ENCODE measurements at places on chromosomes 2 and 18. TPM values are rescaled to one million over a fixed set of nuclear protein-coding genes. Genes with fewer than 3 reads are reported as not detected.

- no peak for DNase-seq
These were observed 228.5 kb downstream of the GLI2 start for GRCh38 chr2:120963997-120964705.

GRCh38 chr2:9548506-9548905 is 7.1 kb downstream of the ADAM17 start:
- no peak for DNase-seq

DNA sequence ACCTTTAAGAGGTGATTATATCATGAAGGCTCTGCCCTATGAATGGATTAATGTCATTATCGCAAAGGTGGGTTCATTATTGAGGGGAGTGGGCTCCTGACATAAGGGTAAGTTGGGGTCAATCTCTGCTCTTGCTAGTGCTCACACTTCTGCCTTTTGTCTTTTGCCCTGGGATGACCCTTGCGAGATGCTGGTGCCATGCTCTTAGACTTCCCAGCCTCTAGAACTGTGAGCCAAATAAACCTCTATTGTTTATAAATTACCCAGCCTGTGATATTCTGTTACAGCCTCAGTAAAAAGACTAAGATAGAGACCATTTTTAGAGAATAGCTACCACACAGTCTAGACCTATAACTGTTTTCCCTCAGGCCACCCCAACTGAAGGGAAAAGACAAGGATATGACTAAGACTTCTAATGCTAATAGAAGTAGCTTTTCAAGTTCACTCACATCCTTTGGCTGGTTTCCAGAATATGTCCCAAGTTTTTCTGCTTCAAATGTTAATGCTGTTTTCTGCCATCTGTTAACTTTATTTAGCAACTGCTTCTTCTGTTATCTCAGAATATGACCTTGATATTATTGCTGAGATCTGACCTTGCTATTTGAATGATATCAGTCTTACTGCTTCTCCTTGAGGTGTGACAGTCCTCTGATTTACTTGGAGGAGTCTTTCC is 65.1 kb upstream of the STAM2 start:
- DNase-seq: peak; percentile 90

DNA sequence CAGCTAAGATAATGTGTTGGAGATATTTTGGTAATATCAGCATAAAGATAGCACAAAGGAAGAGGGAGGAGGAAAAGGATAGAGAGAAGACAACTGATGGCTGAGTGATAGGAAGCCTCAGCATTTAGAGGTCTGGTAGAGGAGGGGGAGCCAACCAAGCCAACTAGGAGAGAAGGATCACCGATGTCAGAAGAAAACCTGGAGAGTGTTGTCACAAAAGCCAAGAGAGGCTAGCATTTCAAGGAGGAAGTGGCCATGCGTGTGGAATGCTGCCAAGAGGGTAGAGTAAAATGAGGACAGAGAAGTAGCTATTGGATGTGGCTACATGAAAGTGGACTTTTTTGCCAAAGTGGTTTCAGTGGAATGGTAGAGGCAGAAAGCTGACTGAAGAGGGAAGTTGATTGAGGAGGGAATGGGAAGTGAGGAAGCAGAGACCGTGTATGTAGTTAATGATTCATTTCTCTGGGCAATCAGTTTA is 34.3 kb downstream of the LCLAT1 start:
- DNase-seq: no peak

GRCh38 chr2:105809097-105809473 is 64.4 kb downstream of the NCK2 start:
- no peak for DNase-seq

Gene C2orf78
- total RNA-seq: not detected

Gene BABAM2
- 17.8 TPM for total RNA-seq

- no peak for DNase-seq
These were observed 698.1 kb upstream of the CDH2 start for GRCh38 chr18:28875059-28875458.

- DNase-seq: no peak
These were observed 7.0 kb upstream of the SCTR start for GRCh38 chr2:119531292-119531691.

Gene ANKRD62
- not detected for total RNA-seq

Gene RGPD3
- total RNA-seq: 0.51 TPM

DNA sequence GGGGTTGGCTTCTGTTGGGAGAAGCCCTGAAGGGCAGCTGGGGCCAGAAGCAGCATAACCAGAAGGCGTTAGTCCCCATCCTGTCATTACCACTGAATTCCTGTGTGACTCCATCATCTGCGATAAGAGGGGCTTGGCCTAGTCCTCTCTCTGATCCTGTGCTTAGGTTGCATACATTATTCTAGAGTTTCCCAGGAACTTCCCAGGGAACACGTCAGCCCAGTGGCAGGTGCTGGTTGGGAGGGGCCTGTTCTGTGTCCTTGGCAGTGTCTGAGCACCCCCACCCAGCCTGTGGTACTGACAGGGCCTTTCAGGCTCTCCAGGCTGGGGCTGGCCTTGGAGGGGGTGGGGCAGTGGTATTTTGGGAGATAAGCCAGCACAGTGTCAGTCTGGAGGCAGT is 4.5 kb upstream of the TOGARAM2 start:
- no peak for DNase-seq

DNA sequence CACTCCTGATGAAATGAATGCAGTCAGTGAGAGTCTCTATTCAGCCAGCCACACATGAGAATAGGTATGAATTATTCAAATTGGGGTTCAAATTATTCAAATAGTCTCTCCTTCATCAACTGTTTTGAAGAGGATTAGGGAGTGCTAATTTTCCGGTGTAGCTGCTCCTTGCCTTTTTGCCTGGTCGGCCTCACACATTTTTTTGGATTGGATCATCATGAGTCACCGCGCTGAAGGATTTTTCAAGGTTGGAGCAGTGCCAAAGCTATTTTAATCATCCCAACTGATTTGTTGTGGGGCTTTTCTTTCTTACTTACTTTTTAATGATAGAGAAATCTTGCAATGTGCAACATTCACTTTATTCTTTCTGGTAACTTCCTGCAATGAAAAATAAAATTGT is 2.4 kb upstream of the DTNA start:
- peak; percentile 91 for DNase-seq

DNA sequence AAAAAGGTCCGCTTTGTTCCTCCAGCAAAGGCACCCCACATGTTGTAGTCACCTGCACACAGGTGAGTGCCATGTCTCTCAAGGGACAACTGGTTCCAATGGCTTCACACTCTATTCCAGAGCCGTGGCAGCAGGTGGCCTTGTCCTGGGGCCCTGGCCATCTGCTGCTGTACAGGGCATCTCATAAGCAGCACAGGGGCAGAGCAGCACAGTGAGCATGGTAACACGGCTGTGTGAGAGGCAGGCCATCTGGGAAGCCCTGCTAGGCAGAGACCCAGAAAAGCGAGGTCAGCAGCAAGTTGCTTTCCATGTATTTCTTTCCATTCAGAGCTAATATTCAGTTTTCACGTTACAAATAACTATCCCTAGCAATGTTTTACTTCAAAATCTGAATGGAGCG is 54.7 kb downstream of the CMPK2 start:
- no peak for DNase-seq

DNA sequence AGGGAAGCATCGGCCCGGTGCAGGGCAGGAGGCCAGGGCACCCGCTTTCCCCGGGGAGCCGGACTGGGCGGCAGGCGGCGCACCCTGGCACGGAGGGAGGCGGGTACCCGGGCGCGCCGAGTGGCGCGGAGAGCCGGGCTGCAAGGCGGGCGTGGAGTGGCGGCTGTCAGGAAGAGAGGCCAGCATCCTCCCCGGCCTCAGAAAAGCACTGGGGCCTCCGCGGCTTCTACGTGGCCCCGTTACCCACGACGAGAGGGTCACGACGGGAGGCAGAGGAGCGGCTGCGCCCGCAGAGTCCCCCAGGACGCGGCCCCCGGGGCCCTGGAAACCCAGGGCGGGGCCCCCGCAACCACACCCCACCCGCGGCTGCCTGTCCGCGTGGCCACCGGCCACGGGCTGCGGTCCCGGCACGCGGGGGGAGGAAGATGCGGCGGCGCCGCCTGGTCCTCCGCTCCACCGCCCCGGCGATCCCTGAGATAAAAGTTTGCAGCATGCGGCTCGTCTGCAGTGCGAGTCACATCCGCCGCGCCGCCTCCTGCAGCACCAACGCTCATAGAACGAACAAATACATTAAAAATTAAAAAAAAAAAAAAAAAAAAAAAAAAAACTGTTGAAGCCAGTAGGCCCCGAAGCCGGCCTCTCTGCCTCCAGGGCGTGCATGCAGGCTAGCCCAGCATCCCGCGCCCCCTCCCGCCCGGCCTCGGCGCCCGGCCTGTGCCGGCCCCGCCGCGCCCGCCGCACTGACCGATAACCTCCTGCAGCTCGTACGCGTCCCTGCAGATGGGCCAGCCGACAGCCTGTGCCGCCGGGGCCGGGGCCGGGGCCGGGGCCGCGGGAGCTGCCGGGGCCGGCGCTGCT is 683 bp downstream of the STK39 start:
- DNase-seq: peak; percentile 68

Data from dermis blood vessel endothelial cell (primary cell).